ENCODE measurements at places on chromosomes 13 and 19.
A peak's percentile ranks its signal among the peaks of the same experiment; 100 is the strongest.

- DNase-seq = no peak
Observed at GRCh38 chr13:26412936-26413716, 144.4 kb upstream of the WASF3 start.

DNA sequence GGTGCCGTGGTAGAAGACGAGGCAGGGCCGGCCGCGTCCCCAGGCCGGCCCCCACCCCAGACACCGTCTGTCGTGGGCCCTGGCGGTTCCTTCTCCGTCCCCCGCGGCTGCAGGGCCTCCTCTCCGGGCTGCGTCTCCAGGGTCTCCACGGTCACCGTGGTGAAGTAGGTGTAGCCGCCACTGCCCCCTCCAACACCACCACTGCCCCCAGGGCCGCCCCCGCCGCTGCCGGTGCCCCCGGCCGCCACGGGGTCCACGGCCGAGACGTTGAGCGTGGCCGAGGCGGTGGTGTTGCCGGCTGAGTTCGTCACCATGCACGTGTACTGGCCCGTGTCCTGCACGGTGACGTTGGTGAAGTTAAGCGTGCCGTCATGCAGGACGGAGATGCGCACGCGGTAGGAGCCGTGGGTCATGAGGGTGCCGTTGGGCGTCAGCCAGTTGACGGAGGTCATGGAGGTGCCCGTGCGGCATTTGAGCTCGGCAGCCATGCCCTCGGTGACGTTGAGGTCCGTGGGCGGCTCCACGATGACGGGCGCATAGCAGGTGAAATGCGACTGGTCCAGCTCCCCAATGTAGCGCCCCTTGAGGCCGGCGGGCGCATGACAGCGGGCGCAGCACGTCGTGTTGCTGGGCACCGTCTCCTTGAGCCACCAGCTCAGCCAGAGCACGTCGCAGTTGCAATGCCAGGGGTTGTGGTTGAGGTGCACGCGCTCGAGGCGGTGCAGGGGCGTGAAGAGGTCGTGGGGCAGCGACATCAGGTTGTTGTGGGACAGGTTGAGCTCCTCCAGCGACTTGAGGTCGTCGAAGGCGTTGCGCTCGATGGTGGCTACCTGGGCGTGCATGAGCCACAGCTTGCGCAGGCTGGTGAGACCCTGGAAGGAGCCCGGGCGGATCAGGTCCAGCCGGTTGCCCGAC is 4.6 kb upstream of the ASPDH start:
- no peak for DNase-seq

DNA sequence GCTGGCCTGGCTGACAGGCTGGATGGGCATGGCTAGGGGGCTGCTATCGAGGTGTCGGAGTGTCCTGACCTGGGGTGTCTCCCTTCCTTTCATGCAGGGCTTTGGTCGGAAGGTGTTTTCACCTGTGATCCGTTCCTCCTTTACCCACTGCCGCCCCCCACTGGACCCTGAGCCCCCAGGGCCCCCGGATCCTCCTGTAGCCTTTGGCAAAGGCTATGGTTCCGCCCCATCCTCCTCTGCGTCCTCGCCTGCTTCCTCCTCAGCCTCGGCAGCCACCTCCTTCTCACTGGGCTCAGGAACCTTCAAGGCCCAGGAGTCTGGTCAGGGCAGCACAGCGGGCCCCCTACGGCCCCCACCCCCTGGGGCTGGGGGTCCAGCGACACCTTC is 11.8 kb upstream of the PRR19 start:
- DNase-seq = no peak

GRCh38 chr19:17121736-17122293 is 46.2 kb downstream of the MYO9B start:
- no peak for DNase-seq

DNA sequence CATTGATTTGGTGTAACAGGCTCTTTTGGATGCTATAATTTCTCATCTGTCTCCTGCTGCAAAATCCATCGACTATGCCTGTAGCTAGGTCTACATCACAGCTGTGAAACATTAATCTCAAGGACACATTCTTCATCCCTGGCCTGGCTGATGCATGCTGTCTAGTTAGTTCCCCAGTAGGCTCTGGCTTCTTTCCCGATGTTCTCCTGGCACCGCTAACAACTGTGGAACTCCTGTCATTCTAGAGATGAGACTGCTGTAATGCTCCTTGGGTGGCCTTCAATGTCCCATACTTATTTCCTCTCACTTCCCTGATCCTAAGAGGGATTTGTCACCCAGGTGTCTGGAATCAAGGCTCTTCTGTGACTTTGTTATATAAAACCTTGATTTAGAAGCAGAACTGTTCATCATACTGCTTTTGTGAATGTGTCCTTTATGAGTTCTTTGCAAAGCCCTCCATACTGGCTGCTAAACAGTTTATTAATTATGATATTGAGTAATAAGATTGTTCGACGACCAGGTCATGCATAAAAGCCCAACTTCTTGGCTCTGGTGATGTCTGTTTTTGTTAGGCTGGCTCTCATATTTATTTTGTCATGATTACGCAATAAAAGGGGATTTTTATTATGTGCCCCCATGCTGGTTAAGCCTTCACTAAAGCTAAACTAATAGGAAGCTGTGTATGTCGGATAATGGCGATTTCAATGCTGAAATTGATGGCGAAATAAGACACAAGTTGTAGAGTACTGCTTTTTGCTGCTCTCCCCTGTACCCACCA is 227.5 kb downstream of the DCT start:
- no peak for DNase-seq

- DNase-seq = peak; percentile 59
Observed at GRCh38 chr19:58009666-58010301, 7.2 kb upstream of the ZNF606 start.

DNA sequence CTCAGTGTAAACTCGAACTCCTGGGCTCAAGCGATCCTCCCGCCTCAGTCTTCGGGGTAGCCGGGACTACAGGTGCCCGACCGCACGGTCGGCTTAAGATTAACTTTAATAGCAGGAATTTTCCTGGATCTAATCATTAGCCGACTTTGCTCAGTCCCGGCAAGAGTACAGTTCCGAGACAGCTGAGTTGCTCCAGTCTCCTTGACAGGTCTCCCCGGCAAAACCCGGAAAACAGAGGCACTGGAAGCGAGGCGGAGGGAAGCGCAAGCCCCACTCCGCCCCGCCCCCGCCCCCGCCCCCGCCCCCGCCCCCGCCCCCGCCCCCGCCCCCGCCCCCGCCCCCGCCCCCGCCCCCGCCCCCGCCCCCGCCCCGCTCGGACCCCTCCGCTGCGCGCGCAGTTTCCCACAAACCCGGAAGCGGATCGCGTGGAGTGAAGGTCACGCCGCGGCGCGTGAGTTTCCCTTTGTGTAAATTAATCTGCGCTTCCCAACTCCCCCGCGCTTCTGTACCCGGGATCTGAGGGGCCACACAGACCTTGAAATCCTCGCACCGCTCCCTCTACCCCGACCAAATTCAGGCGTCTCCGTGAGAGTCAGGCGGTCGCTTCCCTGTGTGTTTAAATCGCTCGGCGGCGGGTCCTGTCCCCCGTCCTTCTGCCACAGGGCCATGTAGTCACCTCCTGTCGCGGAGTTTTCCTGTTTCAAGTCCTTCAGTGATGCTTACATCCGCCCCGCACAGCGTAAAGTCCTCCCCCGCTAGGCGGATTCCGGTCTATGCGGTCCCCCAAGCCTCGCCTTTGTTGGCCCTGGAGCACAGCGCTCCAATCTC is at the start of gene ZNF480:
TSS of gene ZNF480 (plus strand) at position 397 of the 828 bp plus-strand sequence. CDS start 3,244 bp downstream, outside the sequence.
- peak; percentile 56 for DNase-seq

GRCh38 chr13:31594056-31594455 is 145.3 kb upstream of the RXFP2 start:
- no peak for DNase-seq

- DNase-seq = no peak
Observed at GRCh38 chr13:104025303-104025702, 959.1 kb upstream of the SLC10A2 start.

GRCh38 chr19:29248332-29248844 is 35.4 kb upstream of the UQCRFS1 start:
- DNase-seq = no peak

DNA sequence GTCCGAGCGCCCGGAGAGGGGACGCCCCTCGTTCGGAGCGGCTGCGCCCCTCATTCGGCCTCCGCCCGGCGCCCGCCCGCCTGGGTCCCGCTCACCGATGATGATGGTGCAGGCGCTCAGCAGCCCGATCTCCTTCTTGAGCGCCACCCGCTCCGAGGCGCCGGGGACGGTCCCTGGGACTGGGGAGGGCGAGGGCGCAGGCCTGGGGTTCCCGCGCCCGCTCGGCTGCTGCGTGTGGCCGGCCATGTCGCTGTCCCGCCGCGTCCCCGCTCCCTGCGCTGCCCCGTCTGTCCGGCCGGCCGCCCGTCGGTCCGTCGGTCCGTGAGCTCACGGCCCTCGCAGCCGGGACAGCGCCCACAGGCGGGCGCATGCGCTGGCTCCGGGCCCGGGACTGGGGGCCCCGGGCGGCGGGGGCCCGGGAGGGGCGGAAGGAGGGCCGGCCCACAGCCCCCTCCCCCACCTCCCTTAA is at the start of gene SLC7A10:
TSS of gene SLC7A10 (minus strand) at position 393 of the 469 bp plus-strand sequence. CDS start at position 246, 147 bp downstream.
- no peak for DNase-seq

GRCh38 chr13:112187527-112188297 is 120.8 kb downstream of the SOX1 start:
- no peak for DNase-seq

DNA sequence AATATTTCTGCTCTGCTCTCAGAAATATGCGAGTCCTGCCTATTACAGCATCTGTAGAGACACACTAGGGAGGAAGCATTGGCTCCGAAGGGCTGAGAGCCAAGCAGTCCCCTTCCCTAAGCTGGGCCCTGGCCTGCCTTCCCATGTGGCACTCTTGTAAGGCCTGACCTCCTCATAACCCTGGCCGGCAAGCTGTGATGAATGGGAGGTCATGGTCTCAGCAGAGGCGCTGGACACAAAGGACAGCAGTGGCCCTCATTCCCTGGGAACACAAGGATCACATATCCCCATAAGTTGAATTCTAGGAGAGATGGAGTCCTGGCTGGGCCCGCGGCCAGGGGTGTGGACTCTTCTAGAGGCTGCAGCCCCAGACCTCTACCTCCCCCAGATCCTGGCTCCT is 483.3 kb downstream of the ZNF536 start:
- no peak for DNase-seq

DNA sequence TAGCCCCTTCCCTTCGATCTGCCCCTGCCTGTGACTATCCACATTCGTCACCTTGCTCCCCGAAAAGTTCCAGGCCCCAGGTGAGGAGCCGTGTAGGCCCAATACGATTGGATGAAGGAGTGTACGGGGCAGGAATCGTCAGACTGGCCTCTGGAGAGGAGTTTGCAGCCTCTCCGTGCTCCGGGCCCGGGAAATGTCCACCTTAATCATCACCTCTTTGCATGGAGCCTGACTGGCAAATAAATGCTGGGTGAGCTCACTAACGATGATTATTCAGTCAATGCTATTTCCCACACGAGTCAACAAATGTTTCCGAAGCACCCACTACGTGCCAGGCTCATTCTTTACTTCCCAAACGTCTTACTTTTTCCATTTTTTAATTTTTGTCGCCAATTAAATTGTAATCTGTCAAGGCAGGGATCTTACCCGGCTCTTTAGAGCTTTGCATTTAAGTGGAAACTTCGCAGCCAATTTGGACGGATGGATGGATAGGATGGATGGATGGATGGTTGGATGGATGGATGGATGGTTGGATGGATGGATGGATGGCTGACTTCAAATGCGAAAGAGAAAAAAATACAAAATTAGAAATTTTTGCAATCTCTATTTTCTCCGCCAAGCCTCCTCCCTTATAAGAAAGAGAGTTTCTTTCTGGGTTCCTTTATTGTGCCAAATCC is 45.8 kb downstream of the TGDS start:
- peak; percentile 38 for DNase-seq

- DNase-seq = no peak
Observed at GRCh38 chr13:23392925-23393645, 40.4 kb downstream of the SACS start.

GRCh38 chr13:30714629-30715371 is 20.5 kb upstream of the ALOX5AP start:
- no peak for DNase-seq

DNA sequence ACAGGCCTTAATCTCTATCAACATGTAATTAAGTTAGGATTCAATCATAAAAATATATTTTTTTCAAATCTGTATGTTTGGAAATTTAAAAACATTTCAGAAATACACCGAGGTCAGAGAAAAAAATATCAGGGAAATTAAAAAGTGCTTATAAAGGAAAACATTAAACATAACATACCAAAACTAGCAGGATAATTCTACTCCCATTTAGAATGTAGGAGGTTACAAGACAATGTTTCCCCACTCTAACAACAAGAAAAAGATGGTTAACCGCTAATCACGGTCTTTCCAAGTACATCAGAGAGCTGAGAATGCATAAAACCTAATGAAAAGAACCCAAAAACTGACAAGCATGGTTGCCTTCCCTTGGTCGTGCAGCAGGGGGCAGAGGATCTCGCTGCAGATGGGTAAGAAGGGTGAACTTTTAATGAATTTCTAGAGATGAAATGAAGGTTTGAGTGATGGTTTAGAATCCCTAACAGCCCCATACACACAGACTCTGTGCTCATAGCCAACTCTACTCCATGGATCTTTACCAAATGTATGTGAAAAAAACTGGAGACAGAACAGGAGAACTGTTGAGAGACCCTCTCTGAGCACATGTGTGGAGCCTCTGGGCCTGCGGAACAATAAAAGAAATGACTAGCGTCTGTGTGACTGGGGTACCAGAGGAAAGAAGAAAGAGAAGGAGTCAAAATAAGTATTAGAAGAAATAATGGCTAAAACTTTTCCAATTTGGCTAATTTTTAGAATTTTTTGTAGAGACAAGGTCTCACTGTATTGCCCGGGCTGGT is 51.3 kb upstream of the LSM14A start:
- no peak for DNase-seq

DNA sequence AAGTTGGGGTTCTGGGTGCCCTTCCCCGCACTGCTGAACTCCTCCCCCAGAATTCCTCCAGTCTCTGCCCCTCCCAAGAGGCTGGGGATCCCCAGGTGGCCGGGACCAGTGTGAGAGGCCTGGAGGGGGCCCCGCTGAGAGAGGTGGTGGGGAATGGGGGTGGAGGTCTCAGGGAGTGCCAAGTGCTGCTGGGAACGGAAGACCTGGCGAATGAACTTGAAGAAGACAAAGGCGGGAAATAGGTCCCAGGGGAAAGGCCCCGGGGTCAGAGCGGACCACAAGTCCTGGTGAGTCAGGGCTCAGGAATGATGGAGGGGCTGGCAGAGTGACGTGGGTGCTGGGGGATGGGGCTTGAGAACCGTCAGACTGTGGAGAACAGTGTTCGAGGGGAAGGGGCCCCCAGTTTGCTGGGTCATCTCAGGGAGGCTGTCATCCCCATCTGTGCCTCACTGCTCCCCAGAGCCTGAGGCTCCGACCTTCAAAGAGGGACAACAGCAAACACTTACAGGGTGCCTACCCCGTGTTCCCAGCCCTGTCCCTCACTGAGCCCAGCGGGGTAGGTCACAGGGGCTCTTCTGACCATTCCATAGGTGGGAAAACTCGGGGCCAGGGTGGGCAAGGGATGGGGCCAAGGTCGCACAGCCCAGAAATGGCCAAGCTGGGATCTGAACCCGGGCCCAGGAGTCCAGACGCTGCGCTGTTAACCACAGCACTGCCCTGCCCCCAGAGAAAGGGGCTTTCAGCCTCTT is 16.0 kb upstream of the SEMA6B start:
- peak; percentile 82 for DNase-seq

GRCh38 chr13:57748096-57748495 is 116.6 kb downstream of the PCDH17 start:
- no peak for DNase-seq

- DNase-seq = no peak
Observed at GRCh38 chr13:86269511-86269910, 470.3 kb upstream of the SLITRK6 start.

GRCh38 chr13:48232420-48233045 is 473 bp upstream of the ITM2B start:
- DNase-seq = no peak
